ENCODE measurements at places on chromosomes 4 and X.

DNA sequence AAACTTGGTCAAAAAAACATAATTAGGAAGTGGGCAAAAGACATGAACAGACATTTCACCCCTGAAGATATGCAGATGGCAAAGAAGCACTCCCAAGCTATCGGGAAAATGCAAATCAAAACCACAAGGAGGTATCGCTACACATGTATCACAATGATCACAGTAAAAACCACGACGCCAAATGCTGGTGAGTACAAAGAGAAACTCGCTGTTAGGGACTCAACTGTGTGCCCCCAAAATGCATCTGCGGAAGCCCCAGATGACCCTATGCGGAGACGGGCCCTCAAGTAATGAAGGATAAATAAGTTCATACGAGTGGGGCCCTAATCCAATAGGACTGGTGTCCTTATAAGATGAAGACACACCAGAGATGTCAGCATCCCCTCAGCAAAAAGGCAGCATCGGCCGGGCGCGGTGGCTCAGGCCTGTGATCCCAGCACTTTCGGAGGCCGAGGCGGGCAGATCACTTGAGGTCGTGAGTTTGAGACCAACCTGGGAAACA lies 10.2 kb downstream of the GAK start:
- DNase-seq = no peak

DNA sequence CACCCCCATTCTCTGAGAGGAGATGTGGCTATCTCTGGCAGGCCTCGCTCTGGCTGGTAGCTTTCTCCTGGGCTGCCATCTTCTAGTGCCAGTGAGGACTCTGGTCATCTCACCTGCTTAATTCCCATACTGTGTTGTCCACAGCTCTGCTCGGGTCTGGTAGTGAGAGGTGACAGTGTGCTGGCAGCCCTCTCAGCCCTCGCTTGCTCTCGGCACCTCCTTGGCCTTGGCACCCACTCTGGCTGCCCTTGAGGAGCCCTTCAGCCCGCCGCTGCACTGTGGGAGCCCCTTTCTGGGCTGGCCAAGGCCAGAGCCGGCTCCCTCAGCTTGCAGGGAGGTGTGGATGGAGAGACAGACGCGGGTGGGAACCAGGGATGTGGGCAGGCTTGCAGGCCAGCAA lies 52.7 kb downstream of the CPLX1 start:
- DNase-seq = no peak

DNA sequence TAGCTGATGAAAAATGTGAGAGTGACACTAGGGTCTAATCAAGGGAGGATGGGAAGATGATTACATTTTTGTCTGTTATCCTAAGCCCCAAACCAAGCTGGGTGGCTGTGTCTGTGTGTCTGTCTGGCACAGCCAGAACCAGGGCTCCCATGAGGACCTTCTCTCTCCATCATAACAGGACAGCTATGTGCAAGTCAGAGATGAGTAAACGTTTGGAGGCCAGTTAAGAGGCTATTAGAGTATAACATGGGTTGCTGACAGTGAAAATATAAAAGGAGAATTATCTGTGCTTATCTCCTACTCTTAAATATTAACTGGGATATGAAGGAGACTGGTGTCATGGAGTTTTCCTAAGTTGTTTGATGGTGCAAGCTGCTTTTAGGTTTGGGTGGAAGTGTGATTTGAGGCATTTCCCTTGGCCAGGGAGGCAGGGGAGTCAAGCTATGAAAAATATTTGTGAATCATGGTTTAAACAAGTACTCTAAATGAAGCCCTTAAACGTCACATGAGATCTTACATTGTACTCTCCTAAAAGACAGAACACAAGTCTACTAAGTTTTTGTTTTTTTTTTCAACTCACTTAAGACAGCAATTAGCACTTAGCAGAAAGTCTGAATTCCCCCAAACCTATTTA lies 156.2 kb downstream of the ENOX2 start:
- DNase-seq = no peak

GRCh38 chr4:48503233-48504025 lies 13.4 kb downstream of the ZAR1 start:
- no peak for DNase-seq

DNA sequence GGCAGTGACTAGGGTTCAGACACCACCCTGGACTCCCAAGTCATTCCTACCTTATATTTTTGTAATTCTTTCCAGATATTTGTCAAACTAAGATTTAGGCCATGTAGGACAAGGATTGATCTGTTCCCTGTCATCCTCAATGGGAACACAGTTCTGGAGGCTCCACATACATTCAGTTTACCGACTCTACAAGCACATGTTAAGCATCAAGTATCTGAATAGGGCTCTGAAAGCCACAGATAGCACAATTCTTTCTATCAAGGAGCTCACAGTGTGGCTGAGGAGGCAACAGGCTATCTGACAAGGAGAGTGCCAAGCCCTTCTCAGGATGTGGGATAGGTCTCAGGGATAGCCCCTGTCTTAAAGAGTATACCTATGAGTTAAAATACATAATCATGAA lies 37.0 kb upstream of the CXCL8 start:
- no peak for DNase-seq

Measured in COR-L47 (cell line).